ENCODE measurements at places on chromosomes 3 and 15. TPM values are rescaled to one million over a fixed set of nuclear protein-coding genes. Genes with fewer than 3 reads are reported as not detected.

Gene C3orf49
- total RNA-seq: not detected

Gene CCR9
- not detected for total RNA-seq

GRCh38 chr3:42712688-42713372 is 10.2 kb upstream of the HHATL start:
- DNase-seq: no peak
- no peak overlapping the region for H3K4me3 ChIP-seq
- H3K27ac ChIP-seq: no peak overlapping the region
- H3K27me3 ChIP-seq: peaks cover 12% of the 10 kb centered on the region
- no peaks in the 10 kb centered on the region for H3K36me3 ChIP-seq

- H3K36me3 ChIP-seq: no peaks in the 10 kb centered on the region
- peak; percentile 84 for DNase-seq
- H3K4me1 ChIP-seq: peaks cover 33% of the 10 kb centered on the region
- no peak overlapping the region for H3K27ac ChIP-seq
Observed at GRCh38 chr15:28975766-28976179, 90.0 kb downstream of the APBA2 start.

DNA sequence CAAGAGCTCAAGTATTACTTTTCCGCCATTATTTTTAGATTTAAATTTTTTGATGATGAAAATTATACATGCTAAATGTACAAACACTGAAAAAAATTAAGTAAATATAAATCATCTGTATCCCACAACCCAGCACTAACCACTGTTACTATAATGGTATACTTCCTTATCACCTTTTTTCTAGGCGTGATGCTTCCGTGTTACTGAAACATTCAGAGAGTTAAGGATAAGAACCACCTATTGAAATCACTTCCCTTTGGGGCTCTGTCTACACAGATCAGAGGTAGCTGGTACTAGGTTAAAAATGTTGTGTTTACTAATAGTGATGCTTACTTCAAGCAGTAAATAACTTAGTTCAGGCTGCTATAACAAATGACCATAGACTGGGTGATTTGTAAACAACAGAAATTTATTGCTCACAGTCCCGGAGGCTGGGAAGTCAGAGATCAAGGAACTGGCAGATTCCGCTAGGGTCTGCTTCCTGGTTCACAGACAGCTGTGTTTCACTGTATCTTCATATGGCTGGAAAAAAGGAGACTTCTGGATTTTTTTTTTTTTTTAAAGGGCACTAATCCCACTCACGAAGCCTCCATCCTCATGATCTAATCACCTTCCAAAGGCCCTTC is 6.4 kb downstream of the SNX4 start:
- no peak overlapping the region for H3K4me3 ChIP-seq
- DNase-seq: no peak
- no peaks in the 10 kb centered on the region for H3K27me3 ChIP-seq
- H3K27ac ChIP-seq: no peak overlapping the region
- H3K36me3 ChIP-seq: peaks cover 58% of the 10 kb centered on the region

DNA sequence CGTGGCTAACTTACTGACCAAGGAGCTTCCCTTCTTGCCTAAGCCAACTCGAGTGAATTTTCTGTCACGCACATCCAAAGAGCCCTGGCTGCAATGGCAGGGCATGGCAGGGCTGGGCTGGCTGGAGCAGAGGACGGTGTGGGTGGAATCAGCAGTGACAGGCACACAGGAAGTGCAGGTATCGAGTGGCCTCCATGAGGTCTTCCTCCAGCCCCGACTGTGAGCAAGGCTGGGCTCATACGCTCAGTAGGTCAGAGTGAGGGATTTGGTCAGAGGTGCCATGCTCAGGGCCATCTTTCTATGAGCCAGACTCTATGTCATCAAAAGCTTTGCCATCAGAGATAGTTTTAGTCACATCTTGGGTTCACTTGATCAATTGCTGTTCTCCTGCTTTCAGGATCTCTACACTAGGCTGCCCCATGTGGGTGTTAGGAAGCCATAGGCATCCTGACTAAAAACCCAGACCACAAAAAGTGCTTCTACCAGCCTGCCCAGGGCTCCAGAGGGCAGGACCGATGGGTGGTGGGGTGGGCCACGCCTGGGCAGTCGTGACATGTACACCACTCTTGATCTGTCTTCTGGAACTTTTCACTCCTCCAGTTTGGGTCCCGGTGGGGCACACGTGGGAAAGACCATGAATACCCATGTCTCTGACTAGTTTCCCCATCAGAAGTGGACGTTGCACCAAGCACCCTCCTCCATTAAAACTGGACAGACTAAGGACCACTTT is 22.6 kb upstream of the COMMD4 start:
- H3K27me3 ChIP-seq: peaks cover 18% of the 10 kb centered on the region
- H3K4me3 ChIP-seq: no peak overlapping the region

Gene BCL2A1
- total RNA-seq: 23.1 TPM

- H3K4me1 ChIP-seq: peaks cover 23% of the 10 kb centered on the region
- no peak for DNase-seq
Observed at GRCh38 chr3:17055374-17056276, 170.9 kb downstream of the PLCL2 start.

DNA sequence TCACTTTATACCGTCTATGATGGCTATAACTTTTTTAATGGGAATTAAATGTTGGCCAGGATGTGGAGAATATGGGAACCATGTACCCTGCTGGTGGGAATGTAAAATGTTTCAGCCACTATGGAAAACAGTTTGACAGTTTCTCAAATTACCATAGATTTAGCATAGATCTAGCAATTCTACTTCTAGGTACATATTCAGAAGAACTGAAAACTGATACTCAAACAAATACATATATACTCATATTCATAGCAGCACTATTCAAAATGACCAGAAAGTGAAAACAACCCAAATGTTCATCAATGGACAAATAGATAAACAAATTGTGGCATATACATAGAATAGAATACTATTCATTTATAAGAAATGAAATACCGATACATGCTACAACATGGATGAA is 539.4 kb downstream of the IGSF11 start:
- H3K36me3 ChIP-seq: no peaks in the 10 kb centered on the region
- H3K27ac ChIP-seq: no peak overlapping the region
- DNase-seq: no peak
- H3K4me3 ChIP-seq: no peak overlapping the region

DNA sequence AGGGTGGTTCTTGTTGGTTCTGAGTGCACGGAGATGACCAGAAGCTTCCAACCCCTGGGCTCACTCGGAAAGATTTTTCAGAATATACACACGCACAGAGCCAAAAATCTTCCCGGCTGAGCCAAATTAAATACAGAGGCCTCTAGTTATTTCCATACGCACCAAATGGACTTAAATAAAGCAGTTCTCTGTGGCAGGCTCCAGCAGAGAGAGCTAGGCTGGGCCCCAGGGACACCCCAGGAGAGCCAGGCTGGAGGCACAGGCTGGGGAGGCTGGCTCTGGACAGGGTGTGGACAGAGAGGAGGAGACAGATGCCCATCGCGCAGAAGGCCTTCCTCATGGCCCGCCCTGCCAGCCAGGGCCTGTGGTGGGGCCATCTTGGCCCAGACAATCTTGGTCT is 115.9 kb downstream of the IQSEC1 start:
- H3K4me3 ChIP-seq: no peak overlapping the region
- H3K4me1 ChIP-seq: peaks cover 45% of the 10 kb centered on the region
- no peak for DNase-seq
- H3K27me3 ChIP-seq: no peaks in the 10 kb centered on the region
- peaks cover 7% of the 10 kb centered on the region for H3K36me3 ChIP-seq

GRCh38 chr3:141342386-141342785 is 25.9 kb upstream of the ZBTB38 start:
- H3K4me3 ChIP-seq: no peak overlapping the region
- no peak overlapping the region for H3K27ac ChIP-seq
- no peaks in the 10 kb centered on the region for H3K36me3 ChIP-seq

Gene ROPN1
- not detected for total RNA-seq

GRCh38 chr3:56894881-56895431 is 93.2 kb upstream of the ARHGEF3 start:
- H3K27me3 ChIP-seq: no peaks in the 10 kb centered on the region
- H3K27ac ChIP-seq: no peak overlapping the region
- peaks cover 67% of the 10 kb centered on the region for H3K4me1 ChIP-seq
- peak overlapping the region; percentile 43 for H3K4me3 ChIP-seq
- H3K36me3 ChIP-seq: peaks cover 27% of the 10 kb centered on the region

DNA sequence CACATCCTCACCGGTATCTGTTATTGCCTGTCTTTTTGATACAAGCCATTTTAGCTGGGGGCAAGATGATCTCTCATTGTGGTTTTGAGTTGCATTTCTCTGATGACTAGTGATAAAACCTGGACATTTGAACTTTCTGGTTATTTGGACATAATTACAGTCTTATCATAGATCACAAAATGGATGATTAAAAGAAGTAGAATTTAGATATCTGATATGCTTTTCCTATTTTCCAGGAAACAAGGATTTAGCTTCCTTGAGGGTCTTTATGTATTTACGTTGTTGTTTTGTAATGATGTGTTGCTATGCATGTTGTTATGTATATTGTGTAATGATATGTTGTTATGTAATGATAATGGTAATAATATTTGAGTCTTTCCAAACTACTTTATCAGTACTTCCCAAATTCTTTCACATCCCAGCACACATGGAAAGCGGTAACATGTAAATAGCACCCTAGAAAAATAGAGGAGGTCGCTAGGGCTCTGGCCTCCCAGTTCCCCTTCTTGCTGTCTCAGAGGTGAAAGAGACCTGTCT is 53.8 kb downstream of the GJD2 start:
- H3K27me3 ChIP-seq: peaks cover 25% of the 10 kb centered on the region
- DNase-seq: no peak
- no peaks in the 10 kb centered on the region for H3K4me1 ChIP-seq
- H3K4me3 ChIP-seq: no peak overlapping the region
- H3K27ac ChIP-seq: no peak overlapping the region
- no peaks in the 10 kb centered on the region for H3K36me3 ChIP-seq

DNA sequence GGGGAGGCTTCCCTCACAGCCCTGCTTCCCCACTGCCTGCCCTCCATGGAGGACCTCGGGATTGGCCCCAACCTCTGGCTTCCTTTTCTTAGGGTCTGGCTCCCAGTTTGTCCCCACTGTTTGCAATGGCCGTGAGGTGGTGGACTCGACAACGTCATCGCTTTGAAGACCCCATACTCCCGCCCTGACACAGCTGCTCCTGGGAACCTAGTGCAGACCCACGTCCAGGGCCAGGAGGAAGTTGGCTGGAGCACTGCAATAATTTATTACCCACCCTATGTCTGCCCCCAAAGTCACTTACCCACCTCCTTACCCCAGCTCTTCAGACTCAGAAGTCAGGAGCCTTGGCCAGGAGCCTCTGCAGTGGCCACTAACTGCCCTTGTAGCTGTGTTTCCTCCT is 11.1 kb downstream of the GRM2 start:
- H3K27ac ChIP-seq: no peak overlapping the region
- H3K4me3 ChIP-seq: no peak overlapping the region
- H3K27me3 ChIP-seq: no peaks in the 10 kb centered on the region
- peaks cover 40% of the 10 kb centered on the region for H3K4me1 ChIP-seq

DNA sequence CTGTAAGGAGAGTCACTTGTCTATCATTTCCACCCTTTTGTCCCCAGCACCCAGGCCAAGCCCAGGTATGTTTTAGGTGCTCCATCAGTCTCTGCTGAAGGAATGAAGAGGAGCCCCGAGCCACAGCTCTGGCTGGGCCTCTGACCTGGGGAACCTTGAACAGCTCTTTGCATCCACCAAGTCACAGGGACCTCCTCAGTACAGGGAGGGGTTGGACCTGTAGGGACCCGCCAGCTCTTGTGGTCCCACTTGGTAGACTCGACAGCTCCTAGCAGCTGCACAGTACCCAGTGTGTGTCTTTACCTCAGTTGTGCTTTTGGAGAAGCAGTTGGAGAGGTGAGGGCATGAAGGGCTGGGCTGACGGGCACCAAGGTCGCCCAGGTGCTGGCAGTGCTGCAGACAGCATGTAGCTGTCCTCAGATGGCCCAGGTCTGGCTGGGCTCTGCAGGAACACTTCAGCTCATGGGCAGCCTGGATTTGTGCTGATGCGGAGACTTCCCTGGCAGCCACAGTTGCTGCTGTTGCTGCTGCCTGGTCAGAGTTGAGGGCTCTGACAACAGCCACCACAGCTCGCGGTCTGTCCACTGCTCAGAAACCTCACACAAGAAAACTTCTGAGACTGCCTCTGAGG is 123.6 kb downstream of the CACNA1D start:
- H3K36me3 ChIP-seq: no peaks in the 10 kb centered on the region
- H3K4me1 ChIP-seq: no peaks in the 10 kb centered on the region
- H3K4me3 ChIP-seq: no peak overlapping the region
- H3K27me3 ChIP-seq: peaks cover 15% of the 10 kb centered on the region
- no peak for DNase-seq

- H3K4me3 ChIP-seq: no peak overlapping the region
- no peak for DNase-seq
- H3K27me3 ChIP-seq: no peaks in the 10 kb centered on the region
- H3K36me3 ChIP-seq: no peaks in the 10 kb centered on the region
Observed at GRCh38 chr15:71899674-71900073, 89.3 kb downstream of the NR2E3 start.

GRCh38 chr3:11699083-11699427 is 55.3 kb upstream of the VGLL4 start:
- no peaks in the 10 kb centered on the region for H3K4me1 ChIP-seq
- no peaks in the 10 kb centered on the region for H3K36me3 ChIP-seq
- no peaks in the 10 kb centered on the region for H3K27me3 ChIP-seq
- no peak overlapping the region for H3K4me3 ChIP-seq

- peaks cover 39% of the 10 kb centered on the region for H3K4me1 ChIP-seq
- H3K36me3 ChIP-seq: peaks cover 24% of the 10 kb centered on the region
Observed at GRCh38 chr3:72379500-72380187, 468.6 kb downstream of the SHQ1 start.

Gene POTEB2
- total RNA-seq: not detected

DNA sequence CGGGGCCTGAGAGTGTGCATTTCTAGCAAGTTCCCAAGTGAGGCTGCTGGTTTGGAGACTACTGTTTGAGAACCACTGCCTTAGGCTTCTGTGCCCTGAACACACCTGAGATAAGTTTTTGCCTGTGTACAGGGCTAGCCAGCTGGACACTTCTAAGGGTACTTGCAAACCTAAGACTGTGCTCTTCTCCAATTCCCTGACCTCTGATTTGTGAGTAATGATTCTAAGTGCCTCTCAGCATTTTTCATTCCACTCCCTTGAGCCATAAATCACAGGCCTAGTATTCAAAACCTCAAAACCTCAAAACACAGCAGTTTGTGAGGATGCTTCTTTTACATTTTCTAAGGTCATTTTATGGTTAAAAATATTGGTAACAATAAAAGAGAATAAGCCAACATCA is 148.4 kb downstream of the CHST2 start:
- H3K36me3 ChIP-seq: no peaks in the 10 kb centered on the region
- H3K27ac ChIP-seq: no peak overlapping the region
- DNase-seq: no peak
- no peak overlapping the region for H3K4me3 ChIP-seq
- peaks cover 5% of the 10 kb centered on the region for H3K4me1 ChIP-seq

DNA sequence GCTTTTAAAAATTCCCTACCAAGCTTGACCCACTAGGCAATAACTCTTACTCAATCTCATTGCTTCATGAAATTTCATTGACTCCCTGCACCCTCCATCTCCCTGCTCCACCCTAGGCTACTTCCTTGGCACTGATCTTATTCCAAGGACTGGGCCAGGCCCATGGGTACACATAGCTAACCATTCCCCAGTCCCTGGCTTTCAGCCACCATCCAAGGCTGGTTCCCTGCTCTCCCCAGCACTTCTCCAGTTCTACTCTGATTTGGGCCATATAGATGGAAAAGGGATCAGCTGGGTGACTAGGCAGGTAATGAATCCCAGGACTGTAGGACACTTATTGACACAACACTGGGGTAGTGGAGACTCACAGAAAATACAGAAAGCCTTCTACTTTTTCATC is 88.1 kb upstream of the NEO1 start:
- H3K27ac ChIP-seq: no peak overlapping the region
- peaks cover 5% of the 10 kb centered on the region for H3K4me1 ChIP-seq
- DNase-seq: no peak
- H3K36me3 ChIP-seq: no peaks in the 10 kb centered on the region
- H3K27me3 ChIP-seq: peaks cover 16% of the 10 kb centered on the region

All from activated CD8-positive, alpha-beta T cell treated with anti-CD3 and anti-CD28 coated beads, Interleukin-2, amount 10 ng/mL, durations not matched to agents 7 days and 5 days (primary cell).